ENCODE measurements at places on chromosomes 12 and 14.

DNA sequence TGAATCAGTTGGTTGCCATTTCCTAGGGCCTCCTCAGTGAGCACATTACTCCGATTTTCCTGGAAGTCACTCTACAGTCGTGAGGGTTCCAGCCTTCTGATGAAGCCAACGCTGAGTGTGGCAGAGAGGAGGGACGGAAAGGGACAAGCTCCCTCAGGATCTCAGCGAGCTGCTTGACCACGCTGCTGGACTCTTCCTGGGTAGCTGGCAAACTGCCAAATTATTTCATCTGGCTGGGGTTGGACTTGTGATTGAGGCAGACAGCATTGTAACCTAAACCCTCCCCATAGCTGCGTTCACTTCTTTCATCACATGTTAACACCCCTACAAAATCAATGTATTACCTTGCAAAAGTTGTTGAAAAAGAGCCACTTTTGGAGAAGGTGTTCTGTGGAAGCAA is 69.6 kb upstream of the CHST11 start:
- DNase-seq, result no peak

GRCh38 chr14:106803379-106803778 is 1277.0 kb downstream of the TMEM121 start:
- DNase-seq, result no peak

- DNase-seq, result no peak
Observed at GRCh38 chr12:131559517-131560516, 151.1 kb upstream of the SFSWAP start.

DNA sequence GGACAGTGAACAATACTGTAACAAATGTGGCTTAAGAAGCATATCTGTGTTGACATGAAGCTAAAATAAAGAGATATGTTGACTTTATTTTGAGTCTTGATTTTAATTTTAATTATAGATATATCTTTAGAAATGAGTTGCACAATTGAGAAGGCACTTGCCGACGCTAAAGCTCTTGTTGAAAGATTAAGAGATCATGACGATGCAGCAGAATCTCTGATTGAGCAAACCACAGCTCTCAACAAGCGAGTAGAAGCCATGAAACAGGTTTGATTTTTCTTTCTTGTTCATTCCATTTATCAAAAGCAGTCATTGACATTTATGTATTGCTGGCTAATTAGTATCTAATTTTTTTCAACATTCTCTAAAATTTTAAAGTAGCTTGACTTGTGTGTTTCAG is 15.8 kb downstream of the FGFR1OP2 start:
- DNase-seq, result no peak

GRCh38 chr12:75834591-75834990 is 197.0 kb downstream of the PHLDA1 start:
- DNase-seq, result no peak

- DNase-seq, result peak; percentile 56
Observed at GRCh38 chr12:62372134-62372533, 94.5 kb upstream of the MON2 start.

- no peak for DNase-seq
Observed at GRCh38 chr12:11920231-11920630, 150.5 kb upstream of the BCL2L14 start.

- DNase-seq, result no peak
Observed at GRCh38 chr12:127742231-127742630, 524.7 kb upstream of the TMEM132C start.

- DNase-seq, result no peak
Observed at GRCh38 chr12:6460751-6461371, 9.0 kb downstream of the TAPBPL start.

DNA sequence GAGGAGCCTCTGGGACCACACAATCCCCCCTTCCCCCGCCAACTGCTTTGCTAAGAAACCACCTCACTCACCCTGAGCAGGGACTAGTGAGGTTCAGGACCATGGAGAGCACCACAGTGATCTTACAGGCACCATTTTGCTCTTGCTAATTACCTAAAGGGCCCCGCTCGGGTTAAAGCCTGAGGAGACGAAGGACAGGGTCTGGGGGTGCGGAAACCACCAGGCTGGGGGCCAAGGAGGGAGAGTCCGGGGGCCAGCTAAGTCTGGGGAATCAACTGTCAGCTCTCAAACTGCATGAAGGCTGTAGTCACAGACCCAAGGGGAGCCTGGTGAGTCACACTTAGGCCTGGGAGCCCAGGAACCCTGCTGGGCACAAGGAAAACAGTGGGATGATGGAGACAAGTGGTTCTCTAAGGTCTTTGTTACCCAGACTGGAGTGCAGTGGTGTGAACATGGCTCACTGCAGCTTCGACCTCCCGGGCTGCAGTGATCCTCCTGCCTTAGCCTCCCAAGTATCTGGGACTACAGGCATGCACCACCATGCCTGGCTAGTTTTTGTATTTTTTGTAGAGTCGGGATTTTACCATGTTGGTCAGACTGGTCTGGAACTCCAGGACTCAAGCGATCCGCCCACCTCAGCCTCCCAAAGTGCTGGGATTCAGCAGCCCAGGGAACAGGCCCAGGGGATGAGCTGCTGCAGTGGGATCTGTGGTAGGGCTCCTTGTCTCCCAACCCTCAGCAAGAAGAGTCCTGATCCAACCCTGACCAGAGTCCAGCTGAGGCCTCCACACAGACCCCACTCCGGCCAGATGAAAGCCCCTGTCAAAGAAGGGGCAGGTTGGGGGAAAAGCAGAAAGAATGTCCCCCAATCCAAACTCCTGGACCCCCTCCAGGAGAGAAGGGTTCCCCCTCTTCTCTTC is 98.8 kb downstream of the CALM1 start:
- DNase-seq, result no peak

GRCh38 chr12:12290206-12290605 is 23.4 kb upstream of the LRP6 start:
- no peak for DNase-seq

- DNase-seq, result no peak
Observed at GRCh38 chr14:103169954-103170353, 46.7 kb downstream of the TNFAIP2 start.

GRCh38 chr12:107337346-107338095 is 244.2 kb upstream of the CRY1 start:
- no peak for DNase-seq

DNA sequence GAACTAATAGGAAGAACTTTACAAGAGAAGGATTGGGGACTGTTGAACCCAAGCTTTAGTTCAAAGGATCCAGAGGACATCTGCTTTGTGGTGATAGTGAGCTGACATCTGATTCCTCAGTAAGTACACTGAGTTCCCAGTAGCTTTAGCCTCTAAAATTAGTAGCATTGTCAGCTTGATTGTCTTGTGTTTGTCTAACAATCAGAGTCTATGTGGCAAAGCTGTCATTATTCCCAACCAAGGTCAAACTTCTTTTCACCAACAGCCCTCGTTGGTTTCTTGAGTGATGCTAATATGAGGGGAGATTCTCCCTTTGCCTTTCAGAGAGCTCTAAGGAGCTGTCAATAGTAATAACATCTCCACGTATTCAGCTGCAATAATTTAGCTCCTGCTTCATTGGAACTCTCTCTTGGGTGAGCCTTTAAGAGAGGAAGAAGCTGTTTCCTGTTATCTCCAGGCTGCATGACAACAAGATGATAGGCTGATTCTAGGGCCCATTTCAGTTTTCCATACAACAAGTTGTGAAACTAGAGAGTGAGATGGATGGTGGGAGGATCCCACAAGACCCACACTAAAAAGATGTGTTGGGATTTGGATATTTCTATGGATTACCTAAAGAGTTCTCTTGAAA is 46.7 kb downstream of the TGFB3 start:
- no peak for DNase-seq

DNA sequence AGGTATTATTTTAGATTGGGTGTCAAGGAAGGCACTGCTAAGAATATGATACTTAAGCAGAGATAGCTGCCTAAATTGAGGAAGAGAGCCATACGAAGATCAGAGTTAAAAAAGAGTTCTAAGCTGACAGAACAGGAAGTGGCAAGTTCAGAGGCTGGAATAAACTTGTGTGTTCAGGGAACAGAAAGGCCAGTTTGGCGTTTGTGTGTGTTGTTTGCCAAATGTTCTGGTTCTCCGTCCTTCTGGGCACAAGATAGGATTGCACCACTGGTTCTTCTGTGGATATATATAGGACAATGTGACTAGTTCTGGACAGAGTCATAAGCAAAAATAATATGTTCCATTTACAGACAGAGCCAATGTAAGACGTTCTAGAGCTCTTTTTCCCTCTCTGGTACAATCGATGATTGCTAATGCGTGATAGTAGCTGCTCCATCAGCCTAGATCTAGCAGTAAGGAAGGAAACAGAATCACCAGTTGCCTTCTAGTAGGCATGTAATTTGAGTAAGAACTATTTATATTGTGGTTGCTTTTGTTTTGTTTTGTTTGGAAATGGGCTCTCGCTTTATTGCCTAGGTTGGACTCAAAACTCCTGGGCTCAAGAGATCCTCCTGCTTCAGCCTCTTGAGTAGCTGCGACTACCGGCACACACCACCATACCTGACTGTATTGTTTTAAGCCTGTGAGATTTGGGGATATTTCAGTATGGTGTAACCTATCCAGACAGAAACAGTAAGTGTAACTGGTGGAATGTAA is 7.4 kb downstream of the BBS10 start:
- no peak for DNase-seq

GRCh38 chr12:77384941-77385340 is 319.6 kb upstream of the E2F7 start:
- no peak for DNase-seq

DNA sequence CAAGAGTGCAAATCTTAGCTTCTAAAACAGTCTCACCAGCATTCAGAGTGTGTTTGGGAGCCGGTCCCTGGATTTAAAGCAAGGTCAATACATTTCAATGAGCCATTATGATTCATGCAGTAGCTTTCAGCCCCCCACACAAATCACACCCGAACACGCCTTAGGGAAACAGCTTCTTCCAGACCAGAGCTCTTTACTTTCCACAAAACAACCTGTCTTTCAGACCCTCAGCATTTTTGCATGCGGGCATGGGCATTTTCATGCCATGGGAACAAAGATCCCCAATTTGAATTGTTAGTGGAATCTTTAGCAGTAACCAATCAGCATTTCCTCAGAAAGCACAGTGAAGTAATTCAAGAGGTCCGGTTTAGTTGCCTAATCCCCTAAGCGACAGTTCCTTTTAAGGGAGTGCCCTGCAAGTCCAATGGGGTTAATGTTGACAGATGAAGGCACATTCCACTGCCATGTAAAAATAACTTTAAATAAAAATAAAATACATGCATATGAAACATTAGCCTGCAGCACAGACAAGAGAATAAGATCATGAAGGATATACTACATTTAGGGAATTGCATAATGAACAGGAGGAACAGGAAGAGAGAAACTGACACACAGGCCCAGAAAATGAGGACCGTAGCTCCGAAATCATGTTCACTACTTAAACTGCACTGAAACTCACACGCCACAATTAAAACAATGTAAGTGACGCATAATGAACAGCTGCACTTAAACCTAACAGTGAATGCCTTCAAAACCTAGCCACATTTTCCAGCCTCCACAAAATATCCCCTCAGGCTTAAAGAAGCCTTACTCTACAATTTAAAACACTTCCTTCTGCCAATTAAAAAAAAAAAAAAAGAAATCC is 4.0 kb downstream of the VPS37B start:
- DNase-seq, result no peak

DNA sequence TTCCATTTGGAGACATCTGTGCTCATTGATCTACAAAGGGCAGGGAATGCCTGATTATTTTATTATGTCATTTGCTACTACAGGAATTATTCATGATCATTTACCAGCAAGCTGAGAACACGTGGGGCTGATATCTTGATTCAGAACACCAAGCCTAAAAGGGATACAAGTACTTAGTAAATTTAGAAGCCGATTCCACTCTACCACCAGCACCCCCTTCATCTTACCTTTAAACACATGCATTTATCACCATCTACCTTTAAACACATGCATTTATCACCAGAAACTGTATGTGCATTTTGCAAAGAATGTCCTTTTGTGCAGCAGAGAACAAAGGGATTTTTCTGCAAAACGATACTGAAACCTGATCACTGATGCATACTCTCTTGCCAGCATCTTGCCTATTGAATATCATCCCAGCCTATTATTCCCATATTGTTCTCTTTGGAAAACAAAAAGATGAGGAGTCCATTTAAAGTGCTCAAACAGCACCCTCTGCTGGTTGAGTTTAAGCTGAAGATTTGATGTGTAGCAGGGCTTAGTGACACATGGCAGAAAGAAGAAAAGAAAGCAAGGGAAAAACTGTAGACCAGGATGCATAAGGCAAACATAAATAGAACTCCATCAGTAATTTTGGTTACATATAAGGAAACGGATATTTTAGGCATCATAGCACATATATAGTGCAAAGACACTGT is 132.6 kb upstream of the PLEKHG7 start:
- peak; percentile 50 for DNase-seq

DNA sequence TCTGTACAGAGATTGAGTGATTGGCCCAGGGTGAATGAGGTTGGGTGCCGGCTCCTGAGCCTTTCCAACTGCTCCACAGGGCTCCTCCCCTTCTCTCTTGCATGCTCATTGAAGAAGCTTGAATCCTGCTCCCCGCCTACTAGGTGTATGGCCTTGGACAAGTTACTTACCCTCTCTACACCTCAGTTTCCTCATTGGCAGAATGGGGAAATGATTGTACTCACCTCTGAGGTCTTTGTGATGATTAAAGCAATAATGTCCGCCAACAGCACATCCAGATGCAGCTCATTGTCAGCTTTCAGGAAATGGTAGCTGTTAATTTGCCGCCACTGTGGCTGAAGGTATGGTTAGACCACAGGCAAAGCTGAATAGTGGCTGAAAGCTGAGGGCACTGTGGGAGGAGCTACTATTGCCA is 174.1 kb downstream of the CRADD start:
- DNase-seq, result no peak

GRCh38 chr12:117161460-117162166 is 28.7 kb downstream of the FBXO21 start:
- DNase-seq, result no peak

DNA sequence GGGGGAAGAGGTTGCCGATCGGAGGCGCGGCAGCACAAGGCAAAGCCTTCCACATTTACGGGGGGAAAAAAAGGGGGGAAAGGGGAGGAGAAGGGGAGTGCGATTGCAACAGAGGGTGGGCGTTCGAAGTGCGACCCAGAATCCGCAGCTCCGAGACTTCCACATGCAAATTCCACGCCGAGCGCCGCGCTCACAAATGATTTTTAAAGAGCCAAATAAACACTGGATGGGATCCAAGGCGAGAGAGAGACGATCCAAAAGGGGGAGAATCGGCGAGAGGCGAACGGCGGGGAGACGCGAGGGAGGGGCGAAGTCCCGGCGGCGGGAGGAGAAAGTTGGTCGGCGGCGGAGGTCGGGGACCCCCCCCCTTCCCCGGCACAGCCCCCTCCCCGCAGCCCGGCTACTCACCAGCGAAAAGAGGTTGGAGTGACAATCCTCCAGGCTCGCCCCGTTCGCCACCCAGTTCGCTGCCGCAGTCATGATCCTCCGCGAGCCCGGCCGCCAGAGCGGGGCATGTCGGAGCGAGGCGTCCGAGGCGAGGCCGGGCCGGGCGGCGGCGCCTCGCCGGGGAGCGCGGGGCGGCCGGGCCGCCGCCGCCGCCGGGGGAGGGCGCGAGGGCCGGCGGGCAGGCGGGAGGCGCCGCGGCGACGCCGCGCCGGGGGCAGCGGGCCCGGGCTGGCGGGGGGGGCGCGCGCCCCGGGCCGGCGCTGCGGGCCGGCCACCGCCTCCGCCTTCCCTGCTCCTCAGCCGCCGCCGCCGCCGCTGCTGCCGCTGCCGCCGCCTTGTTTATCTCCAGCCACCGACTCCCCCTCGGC is 634 bp downstream of the MED13L start:
- DNase-seq, result peak; percentile 50

All from SJSA1 (cell line).